Stimulated activated CD4-positive, alpha-beta T cell treated with anti-CD3 and anti-CD28 coated beads, Interleukin-1b, Interleukin-23, amount 100 ng/mL, for 4 hours (primary cell): ENCODE measurements at places on chromosomes 3 and 15.

DNA sequence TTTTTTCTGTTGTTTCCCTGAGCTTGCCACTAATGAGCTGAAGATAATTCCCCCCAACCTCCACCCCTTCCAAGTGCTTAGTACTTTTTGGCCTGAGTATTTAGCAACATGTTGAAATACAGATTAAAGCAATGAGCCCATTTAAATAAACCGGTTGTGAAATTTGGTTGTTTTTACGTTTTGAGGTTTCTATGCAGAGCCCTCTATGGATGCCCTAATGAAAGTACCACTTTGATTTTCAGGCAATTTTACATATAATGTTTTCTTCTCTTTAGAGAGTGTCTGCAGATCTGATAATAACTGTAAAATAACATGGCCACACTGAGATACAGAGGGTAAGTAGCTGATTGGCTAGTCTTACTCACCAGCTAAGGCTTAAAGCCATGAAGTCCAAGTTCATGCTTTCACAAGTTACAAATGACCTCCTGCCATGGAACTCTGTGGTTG lies 139.4 kb upstream of the SLC7A14 start:
- DNase-seq: no peak

DNA sequence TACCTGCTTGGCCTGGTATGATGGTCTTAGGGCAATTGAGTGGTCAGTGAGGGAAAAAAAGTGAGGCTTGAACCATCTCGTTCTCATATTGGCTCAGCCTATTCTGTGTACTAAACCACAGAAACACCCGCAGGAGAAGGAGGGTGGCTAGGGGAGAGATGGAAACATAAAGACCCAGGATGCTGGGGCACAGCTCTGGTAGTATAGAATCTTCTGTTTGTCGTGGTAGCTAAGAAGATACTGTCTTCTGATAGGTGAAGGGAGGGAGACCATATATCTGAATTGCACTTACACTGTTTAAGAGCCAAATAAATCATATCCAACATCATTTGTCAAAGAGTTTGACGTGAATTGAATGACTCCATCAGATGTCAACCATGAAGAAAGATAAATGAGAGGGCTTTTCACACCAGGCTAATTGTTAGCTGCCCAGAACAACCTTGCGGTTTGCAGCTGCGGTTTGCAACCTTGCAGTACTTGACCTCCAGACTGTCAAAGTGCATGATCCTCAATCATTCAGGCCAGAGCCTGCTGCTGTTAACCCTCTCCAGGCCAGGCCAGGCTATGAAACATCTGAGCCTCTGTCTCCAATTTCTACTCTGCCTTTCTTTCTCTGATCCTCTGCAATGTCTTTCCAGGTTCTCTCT lies 40.9 kb upstream of the PIK3R4 start:
- DNase-seq: no peak

DNA sequence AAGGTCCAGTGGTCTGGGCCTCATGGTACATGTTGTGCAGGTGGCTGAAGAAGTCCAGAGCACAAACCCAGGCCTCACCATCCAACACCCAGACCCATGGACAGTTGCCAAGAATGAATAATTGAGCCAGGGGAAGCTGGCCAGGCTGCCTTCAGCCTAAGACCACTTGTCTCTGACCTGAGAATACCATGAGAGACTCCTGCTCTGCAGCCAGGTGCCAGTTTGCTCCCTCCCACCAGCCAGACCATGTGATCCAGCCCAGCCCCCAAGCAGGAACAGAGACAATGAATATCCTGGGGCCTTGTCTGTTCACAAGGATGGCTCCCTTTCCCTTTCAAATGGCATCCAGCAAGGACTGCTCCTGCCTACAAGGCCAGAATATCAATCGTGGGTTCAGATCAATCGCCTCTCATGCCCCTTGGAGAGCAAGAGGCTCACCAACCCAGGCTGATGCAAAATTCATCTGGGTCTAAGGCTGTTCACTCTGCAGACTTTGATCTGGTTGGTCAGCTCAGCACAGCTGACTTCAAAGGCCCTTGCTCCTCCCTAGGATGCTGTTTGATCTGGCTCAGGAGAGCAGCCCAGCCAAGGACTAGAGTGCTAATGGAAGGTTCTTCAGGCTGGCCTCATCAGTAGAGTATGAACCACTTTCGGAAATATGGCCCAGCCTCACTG lies 13.4 kb downstream of the TRAIP start:
- DNase-seq: no peak

DNA sequence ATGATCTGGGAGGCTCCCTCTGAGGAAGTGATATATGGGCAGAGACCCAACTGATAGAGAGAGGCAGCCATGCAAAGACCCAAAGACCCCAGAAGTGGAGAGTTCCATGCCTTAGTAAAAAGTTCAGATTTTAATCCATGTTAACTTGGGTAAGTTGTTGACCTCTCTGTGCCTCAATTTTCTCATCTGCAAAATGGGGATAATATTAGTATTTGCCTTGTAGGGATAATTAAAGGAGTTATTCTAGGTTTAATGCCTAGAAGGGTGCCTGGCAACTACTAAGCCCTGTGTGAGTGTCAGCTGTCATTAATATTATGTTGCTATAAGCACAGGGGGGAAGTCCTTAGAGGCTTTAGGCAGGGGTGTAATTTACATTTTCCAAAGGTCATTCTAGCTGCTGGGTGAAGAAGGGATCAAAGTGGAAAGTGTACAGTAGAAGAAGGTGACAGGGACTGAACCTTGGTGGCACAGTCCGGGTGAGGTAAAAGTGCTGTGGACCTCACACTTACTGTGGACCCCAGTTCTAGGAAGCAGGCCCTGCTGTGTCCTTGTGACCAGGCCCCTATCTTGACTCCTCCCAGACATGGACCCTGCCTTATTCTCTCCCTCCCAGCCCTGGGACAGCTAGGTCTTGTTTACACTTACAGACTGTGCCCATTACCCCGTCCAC lies 3.0 kb upstream of the RAD18 start:
- no peak for DNase-seq

- no peak for DNase-seq
These were observed 33.9 kb downstream of the FEM1B start for GRCh38 chr15:68311464-68311835.

DNA sequence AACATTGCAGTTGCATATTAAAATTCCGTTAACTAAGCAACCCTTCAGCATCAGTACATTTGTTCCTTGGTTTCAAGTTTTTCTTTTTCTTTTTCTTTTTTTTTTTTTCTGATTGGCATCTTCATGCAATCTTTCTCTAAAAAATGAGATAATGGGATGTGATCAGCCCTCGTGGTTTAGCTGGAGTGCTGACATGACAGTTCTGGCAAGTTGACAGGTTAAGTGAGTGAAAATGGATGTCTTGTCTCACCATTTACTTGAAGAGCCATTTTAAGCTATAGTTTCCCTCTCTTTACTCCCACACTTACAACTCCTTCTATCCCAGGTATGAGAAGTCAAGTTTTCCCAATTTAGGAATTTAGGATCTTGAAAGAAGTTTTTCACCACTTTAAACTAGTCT lies 495.2 kb downstream of the ROBO2 start:
- DNase-seq: no peak

GRCh38 chr3:106881186-106881585 lies 496.1 kb upstream of the CCDC54 start:
- no peak for DNase-seq

DNA sequence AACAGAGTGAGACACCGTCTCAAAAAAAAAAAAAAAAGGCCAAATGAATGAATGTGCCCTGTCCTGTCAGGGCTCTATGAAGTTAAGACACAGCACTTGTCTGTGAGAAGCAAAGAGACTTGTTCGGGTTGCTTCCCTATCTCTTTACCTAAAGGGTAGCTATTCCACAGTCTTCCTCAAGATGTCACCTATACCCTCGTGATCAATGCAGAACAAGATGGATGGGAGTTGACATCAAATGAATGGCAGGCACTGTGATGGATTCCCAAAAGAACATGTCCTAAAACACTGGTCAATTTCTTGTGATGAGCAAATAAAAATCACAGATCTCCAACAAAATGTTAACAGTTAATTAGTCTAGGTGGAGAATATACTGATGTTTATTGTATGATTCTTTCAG lies 9.5 kb downstream of the TADA3 start:
- DNase-seq: no peak

- no peak for DNase-seq
These were observed 492.6 kb downstream of the SQOR start for GRCh38 chr15:46127361-46127874.

GRCh38 chr3:50333744-50334328 lies 5.8 kb upstream of the TUSC2 start:
- no peak for DNase-seq

DNA sequence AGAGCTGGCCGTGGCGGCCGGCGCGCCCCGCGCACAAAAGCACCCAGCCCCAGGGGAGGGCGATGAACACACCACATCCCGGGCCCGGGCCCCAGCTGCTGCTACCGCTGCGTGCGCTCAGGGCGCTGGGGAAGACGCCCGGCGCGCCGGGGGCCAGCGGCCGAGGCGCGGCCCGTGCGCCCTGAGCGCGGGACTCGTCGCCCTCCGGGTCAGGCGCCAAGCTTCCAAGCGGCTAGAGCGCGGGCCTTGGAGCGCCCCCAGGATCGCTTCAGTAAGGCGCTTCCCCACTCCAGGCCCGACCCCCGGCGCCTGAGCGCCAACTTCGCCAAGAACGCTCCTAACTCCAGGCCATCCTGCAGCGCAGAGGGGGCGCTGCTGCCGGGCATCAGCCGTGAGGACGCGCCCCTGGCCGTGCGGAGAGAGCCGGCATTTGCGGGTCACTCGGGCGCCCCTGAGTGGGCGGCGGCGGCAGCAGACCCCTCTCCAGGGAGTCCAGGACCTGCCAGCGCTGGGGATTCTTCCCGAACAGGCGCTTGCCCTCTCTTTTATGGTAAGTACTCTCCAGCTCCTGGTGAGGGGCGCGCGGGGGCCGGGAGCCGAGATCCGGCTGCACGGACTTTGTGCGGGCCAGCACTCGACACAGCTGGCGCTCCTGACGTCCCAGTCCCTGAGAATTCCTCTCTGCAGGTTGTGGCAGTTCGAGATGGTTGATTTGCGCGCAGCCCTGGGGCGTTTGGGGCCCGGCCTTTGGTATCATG lies 475 bp downstream of the SPSB4 start:
- no peak for DNase-seq

DNA sequence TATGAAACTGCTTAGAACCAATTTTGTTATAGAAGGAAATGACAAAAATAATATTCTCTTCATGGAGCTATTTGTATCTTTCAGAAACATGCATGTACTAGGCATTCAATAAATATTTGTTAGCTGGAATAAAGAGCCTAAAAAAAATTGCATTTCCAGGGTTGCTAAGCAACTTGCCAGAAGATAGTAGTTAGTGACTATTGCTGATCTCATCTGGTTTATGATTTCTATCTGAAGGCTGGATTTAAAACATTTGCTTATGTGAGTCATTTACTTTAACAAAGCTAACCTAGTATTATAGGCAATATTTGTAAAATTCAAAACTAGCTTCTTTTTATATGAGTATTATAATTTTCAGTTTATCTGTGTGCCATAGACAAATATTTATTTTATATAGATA lies 78.3 kb downstream of the NAALADL2 start:
- no peak for DNase-seq

- DNase-seq: no peak
These were observed 85.4 kb upstream of the SUCLG2 start for GRCh38 chr3:67739851-67740250.

DNA sequence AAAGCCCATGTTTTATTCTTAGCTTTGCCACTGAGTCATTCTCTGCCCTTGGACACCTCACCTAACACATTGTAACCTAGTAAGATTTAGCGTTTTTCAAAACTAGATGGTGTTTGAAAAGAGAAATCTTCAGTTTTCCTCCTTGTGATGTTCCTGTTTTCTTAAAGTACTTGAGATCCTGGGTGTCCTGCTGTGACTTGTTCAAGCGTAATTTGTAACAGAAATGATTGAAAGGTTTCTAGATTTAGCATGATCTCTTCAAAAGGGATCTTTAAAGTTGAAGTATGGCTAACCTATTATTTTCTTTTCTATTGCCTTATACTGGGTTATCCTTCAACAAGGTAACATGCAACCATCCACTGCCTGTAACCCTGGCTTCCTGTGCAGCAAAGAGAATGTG lies 32.6 kb upstream of the SPATA16 start:
- no peak for DNase-seq

DNA sequence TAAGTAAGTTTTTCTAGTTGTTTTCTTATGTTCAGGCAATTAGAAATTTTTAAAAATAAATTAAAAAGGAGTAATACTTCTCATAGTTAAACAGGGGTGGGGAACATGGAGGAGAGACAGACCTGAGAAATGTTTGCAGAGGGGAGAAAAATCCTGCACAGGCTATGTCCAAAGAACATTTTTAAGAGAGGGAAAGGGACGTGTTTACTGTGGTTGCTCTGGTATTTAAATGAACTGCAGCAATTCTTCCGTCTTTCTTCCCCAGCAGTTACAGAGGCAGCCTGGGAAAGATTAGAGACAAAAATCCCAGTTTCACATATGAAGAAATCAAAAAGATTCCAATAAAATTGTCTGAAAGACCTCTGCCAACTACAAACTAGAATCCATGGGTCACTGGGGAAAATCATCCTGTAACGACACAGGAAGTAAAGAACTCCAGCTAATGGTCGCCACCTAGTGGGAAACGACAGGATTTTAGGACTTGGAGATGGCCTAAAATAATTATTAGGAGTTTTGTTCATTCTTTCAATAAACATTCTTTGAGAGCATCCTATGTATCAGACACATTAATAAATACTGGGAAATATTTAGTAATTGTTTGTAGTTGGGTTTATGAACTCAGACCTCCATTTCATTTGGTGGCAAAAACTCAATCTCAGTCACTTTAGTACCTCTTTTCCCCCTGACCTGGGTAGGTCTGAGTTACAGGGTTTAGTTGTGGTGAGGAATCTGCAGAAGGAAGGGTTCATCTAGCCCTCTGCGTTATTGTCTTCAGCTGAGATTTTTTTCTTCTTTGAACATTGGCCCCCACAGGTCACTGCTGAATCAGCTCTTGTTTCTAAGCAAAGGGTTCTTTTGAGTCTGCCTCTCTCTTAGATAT lies 69.9 kb upstream of the GOLIM4 start:
- DNase-seq: no peak

- DNase-seq: no peak
These were observed 9.9 kb downstream of the RAP2B start for GRCh38 chr3:153171918-153172317.

- DNase-seq: no peak
These were observed 80.9 kb upstream of the ARHGEF26 start for GRCh38 chr3:154040283-154040682.

DNA sequence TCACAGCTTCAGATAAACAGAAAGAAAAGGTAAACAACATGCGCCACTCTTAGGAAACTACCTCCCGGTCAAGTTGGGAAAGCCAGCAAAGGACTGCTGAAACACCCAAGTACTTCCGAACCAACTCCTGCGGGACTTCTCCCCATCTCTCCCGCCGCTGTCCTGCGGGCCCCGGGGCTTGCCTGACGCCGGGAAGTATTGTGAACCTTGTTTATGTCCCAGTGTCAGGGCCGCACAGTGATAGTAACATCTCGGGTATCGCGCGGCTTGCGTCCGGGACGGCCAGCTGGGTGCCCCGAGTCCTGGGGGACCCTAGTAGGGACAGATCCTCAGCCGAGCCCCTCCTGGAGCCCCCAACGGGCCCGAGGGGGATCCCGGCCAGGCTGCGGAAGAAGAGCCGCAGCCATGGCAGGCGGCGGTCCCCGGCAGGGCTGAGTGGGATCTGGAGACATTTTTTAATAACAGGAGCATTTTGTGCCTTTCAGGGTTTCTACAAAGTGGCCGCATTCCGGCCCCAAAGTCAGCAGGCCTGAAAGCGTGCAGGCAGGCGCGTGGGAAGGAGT lies 756 bp downstream of the CLPX start:
- peak; percentile 6 for DNase-seq
